Airway epithelial cell (primary cell): ENCODE measurements at places on chromosomes 1 and 21. TPM values are rescaled to one million over a fixed set of nuclear protein-coding genes. Genes with fewer than 3 reads are reported as not detected.

TDRD5 gene
- not detected in 2 replicates for total RNA-seq

ZNF593OS gene
- total RNA-seq, result not detected in 2 replicates

CNR2 gene
- total RNA-seq, result not detected in 2 replicates

TMEM53 gene
- total RNA-seq, result 6.1 and 7.1 TPM in 2 replicates

B3GALT2 gene
- not detected in 2 replicates for total RNA-seq

SPATA46 gene
- not detected in 2 replicates for total RNA-seq

PLEKHA6 gene
- 4.3 and 10.2 TPM in 2 replicates for total RNA-seq

CFAP74 gene
- 0.07 TPM in 1 of 2 replicates, not detected in the other for total RNA-seq

TAS1R2 gene
- total RNA-seq, result not detected in 2 replicates

PBX1 gene
- 4.6 and 6.7 TPM in 2 replicates for total RNA-seq

TGFB2 gene
- total RNA-seq, result 1.2 and 2.4 TPM in 2 replicates

ELF3 gene
- total RNA-seq, result 39.6 and 44.8 TPM in 2 replicates

GPR37L1 gene
- total RNA-seq, result 0.07 TPM in 1 of 2 replicates, not detected in the other

GSTM1 gene
- 10.8 and 18.5 TPM in 2 replicates for total RNA-seq

ZC3H12A gene
- 31.9 and 40.6 TPM in 2 replicates for total RNA-seq

SLC16A4 gene
- total RNA-seq, result 2.8 and 3.2 TPM in 2 replicates

SYPL2 gene
- total RNA-seq, result not detected in 2 replicates

CSF3R gene
- total RNA-seq, result not detected in 2 replicates

RGS13 gene
- total RNA-seq, result not detected in 2 replicates

SFN gene
- total RNA-seq, result 1,524 and 1,633 TPM in 2 replicates

PROK1 gene
- total RNA-seq, result not detected in 2 replicates

LRRC47 gene
- 40.5 and 50.2 TPM in 2 replicates for total RNA-seq

MEX3A gene
- 3.3 and 7.6 TPM in 2 replicates for total RNA-seq

GBP1 gene
- 5.1 and 9.0 TPM in 2 replicates for total RNA-seq

KIF26B gene
- total RNA-seq, result 0.88 and 0.99 TPM in 2 replicates

SLC45A3 gene
- total RNA-seq, result 6.2 and 6.7 TPM in 2 replicates

CD1E gene
- total RNA-seq, result not detected in 2 replicates

OPRD1 gene
- not detected in 2 replicates for total RNA-seq
